DMS153 (cell line): ENCODE measurements at places on chromosomes 6 and 20.

DNA sequence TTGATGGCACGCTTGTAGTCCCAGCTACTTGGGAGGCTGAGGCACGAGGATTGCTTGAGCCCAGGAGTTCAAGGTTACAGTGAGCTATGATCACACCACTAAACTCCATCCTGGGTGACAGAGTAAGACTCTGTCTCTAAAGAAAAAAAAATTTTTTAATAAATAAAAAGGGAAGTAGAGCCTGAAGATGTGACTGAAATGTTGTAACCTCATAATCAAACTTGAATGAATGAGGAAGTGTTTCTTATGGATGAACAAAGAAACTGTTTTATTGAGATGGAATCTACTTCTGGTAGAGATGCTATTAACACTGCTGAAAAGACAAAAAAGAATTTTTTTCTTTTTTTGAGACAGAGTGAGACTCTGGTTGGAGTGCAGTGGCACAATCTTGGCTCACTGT is 6.7 kb downstream of the MAK start:
- DNase-seq: no peak

DNA sequence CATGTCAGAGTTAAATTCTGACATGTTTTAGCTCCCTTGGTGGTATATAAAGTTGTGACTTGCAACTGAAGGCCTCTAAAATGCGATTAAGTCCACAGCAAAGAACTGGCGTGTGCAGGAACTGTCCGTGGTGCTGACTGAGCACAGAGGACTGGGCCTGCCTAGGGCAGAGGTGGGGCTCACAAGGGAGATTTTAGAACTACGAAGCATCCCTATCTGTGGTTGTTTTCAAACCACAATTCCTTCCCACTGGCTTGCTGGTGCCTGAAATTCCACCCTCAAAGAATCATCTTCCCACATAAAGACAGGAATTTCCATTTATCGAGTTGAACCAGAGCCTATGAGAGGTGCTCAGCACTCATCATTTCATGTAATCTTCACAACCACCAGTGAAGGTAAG is 30.1 kb downstream of the RIMS4 start:
- DNase-seq: no peak

GRCh38 chr6:22108199-22108598 is 188.6 kb downstream of the PRL start:
- DNase-seq: no peak

DNA sequence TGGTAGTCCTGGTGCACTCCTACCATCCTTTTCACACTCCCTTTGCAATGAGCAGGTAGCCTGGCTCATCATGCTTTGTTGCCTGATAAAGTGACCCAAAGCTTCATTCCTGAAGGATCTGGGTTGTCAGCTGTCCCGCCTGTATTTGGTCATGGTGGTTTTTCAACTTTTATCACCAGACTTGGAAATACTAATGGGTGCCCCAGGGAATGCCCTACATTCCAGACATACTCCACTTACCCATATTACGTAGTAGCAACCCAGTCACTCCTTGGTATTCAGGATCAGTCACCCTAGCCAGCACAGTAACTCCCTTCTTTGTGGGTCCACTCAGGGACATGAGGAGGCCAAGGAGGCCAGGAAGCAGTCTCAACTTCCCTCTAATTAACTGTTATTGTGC is 199.2 kb downstream of the MAFB start:
- DNase-seq: no peak

DNA sequence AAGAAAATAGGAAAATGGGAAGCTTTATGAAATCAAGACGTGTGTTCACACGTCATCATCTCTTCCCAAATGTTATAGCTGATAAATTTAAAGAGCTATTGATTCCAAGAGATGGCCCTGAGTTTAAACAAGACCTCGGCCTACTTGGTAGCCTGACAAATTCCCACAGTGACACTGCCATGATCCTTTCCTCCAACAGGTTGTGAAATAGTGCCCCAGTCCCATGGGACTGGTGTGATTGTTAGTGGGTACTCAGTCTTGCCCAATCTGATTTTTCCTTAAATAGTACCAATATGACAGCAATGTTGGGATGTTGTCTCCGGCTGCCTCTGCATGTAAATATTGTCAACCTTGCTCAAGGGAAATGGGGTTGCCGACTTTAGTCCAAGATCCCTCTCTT is 34.5 kb downstream of the RIOK1 start:
- DNase-seq: no peak

DNA sequence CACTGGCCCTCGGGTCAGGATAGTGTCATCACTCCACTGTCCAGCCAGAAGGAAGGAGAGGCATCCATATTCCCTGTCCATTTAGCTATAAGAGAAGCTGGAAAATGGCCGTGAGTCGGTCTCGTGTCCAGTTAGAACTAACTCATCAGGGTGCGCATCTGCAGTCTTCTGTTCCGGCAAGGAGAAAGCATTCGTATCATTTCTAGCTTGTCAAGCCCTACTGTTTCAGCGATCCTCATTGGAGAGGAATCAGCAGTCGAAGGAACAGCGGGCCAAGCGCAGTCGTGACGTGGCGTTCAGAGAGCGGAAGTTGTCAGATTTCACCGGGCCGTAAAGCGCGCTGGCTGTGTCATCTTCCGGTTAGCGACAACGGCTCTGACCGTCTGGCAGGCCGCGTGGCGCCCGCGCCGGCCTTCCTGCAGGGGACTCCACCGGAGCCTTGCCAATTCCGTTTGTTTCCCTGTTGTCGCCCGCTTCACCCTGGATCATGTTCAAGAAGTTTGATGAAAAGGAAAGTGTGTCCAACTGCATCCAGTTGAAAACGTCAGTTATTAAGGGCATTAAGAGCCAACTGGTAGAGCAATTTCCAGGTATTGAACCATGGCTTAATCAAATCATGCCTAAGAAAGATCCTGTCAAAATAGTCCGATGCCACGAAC is 32.9 kb downstream of the HM13 start:
- DNase-seq: peak; percentile 61

- peak; percentile 90 for DNase-seq
These were observed at the start of gene ACAT2 for GRCh38 chr6:159761873-159762680. Gene ACAT2 (plus strand): TSS chr6:159762045. CDS start chr6:159762088, 43 bp downstream.

DNA sequence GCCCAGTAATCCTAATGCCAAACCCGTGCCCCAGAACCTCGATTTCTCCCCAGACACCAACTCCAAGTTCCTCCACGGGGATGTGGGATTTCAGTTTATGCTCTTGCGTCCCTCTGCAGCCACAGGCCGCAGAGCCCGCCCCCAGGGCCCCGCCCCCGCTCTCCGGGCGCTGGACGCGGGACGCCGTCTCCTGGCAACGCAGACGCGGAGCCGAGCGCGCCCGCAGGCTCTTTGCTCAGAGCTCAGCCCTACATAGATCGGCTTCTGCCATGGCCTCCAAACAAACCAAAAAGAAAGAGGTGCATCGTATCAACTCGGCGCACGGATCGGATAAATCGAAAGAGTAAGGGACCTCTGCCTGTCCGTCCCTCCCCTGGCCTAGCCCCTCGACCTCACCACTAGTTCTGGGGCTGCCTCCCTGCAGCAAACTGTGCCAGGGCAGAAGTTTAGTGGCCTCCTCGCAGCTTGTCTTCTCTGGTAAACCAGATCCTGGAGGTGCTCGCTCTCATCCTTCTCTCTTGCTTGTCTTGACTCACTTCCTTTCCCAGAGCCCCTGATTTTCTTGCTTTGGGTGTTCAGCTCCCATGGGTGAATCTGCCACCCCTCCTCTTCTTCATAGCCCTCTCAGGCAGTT is at the start of gene ADGB:
TSS of gene ADGB (plus strand) at position 201 of the 634 bp plus-strand sequence. CDS start at position 270, 69 bp downstream.
- DNase-seq: no peak

DNA sequence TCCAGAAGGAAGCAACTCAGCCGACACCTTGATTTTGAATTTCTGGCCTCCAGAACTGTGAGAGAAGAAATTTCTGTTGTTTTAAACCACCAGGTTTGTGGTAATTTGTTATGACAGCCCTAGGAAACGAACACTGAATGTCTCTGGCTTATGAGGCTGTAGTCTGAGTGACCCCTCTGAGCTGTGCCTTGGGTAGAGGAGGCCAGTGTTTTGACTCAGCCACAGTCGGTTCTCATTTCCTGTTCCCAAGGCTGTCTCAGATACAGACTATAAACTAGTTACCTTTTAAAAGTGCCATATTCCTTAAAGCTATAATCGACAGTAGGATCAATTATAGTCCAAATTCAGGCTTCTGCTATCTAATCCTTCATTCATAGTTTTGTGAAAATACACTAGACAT is 391.2 kb upstream of the MAP3K7 start:
- no peak for DNase-seq

DNA sequence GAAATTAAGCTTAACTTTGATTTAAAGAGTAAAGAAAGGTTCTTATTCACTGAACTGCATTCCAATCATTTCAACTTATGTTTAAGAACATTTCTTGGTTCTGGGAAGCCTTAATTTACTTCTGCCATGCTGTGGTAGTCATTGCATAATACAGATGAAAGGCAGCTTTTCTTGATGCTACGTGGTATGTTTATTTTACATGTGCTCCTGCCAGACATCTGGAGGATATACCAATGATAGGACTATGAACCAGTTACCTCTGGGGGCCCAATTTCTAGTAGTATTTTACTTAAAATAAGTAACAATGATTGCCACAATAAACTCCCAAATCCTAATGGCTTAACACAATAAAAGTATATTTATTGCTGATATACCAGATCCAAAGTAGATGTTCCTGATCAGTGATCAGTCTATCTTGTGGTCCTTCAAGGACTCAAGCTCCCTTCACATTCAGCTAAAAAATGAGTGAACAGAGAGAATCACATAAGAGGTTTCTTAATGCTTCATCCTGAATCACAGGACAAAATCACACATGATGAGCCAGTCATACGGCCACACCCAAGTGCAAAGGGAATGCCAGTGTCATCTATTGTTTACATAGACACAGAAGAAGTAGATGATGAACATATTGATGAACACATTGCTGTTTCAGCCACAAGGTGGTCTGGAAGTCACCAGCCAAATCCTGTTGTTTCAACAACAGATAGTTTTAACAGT is 56.5 kb upstream of the CCN2 start:
- DNase-seq: no peak

- DNase-seq: no peak
These were observed 110.3 kb downstream of the JARID2 start for GRCh38 chr6:15356179-15356578.

DNA sequence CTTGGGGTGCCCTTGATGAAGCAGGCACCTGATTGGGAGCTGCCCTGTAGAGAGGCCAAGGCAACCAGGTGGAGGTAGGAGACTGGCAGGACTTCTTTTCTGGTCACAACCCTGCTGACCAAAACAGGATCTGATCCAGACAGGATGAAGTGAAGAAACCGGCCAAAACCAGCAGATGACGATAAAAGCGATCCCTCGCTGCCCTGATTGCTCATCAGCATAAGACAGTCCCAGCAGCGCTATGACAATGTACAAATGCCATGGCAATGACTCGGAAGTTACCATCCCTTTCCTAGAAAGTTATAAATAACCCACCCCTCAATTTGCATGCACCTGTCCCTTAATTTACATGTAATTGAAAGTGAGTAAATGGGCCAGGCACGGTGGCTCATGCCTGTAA is 88.4 kb upstream of the PDE10A start:
- no peak for DNase-seq

GRCh38 chr6:90462102-90462501 is 124.8 kb downstream of the MAP3K7 start:
- no peak for DNase-seq

GRCh38 chr6:161161889-161162624 is 111.8 kb downstream of the AGPAT4 start:
- DNase-seq: no peak

- no peak for DNase-seq
These were observed 10.6 kb upstream of the STX16 start for GRCh38 chr20:58640446-58640845.

DNA sequence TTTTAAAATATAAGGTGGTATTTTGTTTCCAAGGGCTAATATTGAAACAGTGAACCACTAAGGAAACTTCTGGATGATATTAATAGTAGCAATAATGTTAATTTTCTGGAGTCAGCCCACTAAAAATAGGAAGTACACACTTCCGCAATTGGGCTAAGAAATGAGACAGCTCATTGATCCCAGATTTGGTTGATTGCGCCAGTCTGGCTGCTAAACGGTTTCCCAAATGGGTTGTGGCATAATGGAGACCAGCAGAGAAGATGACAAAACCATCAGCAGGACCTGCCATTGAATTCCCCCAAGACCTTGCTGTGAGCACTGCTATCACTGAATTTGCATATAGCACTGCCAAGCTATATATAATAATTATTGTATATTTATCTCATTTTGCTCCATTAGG is 71.2 kb upstream of the SGK1 start:
- no peak for DNase-seq

GRCh38 chr20:37202267-37202943 is 23.1 kb upstream of the MROH8 start:
- no peak for DNase-seq

GRCh38 chr6:123564361-123564760 is 72.4 kb downstream of the TRDN start:
- no peak for DNase-seq

DNA sequence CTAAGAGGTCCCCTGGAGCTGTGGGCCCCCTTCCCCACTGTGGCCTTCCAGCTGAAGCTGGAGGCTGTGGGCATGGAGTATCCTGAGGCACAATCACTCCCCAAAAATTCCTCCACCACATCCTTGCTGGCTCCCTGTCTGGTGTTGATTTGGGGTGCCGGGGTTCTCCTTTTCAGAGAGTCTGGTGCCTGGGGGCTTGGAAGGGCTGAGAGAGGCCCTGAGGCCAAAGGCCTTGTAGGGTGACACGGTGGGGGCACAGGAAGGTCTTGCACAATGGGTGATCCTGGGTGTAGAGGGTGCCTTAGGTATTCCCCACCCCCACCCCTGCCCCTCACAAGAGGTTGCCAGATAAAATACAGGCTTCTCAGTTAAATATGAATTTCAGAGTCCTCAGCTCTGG is 33.2 kb upstream of the VEGFA start:
- no peak for DNase-seq

DNA sequence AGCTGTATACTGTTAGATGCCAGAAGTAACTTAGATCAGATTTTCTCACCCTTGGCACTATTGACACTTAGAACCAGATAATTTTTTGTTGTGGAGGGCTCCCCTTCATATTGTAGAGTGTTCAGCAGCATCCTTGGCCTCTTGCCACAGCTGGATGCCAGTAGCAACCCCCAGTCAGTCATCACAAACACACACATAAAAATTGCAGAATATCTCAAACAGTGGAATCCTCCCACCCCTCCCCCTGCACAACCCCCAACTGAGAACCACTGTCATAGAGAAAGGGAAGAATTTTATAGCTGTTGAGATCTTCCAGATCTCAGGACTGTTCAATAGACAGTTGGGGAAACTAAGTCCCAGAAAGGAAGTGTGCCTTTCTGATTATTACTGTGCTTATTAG is 81.2 kb upstream of the VSTM2L start:
- no peak for DNase-seq

DNA sequence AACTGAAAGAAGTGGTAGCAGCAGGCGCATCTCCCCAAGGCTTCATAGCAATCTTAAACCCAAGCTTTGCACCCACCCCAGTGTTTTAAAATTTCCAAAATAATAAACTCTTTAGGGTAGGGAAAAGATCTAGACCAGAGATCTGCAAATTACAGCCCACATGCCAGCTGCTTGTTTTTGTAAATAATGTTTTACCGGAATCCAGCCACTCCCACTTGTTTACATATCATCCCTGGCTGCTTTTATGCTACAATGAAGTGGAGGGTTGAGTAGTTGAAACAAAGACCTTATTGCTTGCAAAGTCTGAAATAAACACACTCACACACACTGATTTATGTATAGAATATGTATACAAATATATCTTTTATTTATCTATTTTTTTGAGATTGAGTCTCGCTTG is 30.0 kb downstream of the SLX4IP start:
- peak; percentile 13 for DNase-seq
